ENCODE measurements at places on chromosomes 12 and 14. TPM values are rescaled to one million over a fixed set of nuclear protein-coding genes. Genes with fewer than 3 reads are reported as not detected.
A peak's percentile ranks its signal among the peaks of the same experiment; 100 is the strongest.

DNA sequence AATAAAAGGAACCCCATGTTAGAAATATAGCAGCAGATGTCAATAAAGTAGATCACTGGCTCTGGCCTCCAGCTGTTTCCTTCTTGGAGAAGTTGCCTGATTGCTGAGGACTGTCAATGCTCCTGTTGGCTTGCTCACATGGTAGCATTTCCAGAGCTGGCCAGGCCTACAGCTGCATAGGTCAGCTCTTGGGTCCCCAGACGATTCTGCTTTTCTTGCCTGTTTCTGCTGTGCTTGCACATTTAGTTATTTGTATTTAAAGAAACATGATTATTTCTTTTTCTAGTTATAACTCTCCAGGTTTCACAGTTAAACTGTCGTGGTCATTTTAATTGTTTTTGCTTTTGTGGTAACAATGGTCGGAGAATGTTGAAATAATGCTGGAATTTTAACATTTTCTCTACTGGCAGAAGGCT lies 7.2 kb downstream of the NAV3 start:
- no peak for DNase-seq

GRCh38 chr12:1289371-1290155 lies 298.5 kb downstream of the ERC1 start:
- no peak for DNase-seq

DNA sequence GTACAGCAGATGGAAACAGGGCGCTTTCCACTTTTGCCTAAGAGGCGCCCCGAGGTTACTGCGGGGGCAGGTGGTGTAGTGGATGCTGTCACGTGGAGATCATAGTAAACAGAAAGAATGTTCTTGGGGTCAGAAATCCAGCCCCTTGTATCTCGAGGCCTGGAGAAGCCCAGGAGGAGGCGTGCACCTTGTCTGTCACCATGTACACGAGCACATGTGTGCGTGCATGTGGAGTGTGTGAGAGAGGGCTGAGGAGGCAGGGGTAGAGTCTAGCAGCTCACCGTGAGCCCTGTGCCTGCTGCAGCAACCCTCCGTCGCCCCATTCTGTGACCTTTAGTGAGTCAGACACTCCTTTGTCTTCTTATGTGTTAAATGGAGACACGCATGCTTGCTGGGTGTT lies 59.0 kb downstream of the CACNA1C start:
- DNase-seq = no peak

GRCh38 chr12:31317471-31318395 lies 8.2 kb downstream of the SINHCAF start:
- DNase-seq = peak; percentile 22

- DNase-seq = no peak
These were observed 88.8 kb downstream of the SINHCAF start for GRCh38 chr12:31236998-31237637.

GRCh38 chr14:75835156-75835725 lies 146.6 kb downstream of the TGFB3 start:
- no peak for DNase-seq

DNA sequence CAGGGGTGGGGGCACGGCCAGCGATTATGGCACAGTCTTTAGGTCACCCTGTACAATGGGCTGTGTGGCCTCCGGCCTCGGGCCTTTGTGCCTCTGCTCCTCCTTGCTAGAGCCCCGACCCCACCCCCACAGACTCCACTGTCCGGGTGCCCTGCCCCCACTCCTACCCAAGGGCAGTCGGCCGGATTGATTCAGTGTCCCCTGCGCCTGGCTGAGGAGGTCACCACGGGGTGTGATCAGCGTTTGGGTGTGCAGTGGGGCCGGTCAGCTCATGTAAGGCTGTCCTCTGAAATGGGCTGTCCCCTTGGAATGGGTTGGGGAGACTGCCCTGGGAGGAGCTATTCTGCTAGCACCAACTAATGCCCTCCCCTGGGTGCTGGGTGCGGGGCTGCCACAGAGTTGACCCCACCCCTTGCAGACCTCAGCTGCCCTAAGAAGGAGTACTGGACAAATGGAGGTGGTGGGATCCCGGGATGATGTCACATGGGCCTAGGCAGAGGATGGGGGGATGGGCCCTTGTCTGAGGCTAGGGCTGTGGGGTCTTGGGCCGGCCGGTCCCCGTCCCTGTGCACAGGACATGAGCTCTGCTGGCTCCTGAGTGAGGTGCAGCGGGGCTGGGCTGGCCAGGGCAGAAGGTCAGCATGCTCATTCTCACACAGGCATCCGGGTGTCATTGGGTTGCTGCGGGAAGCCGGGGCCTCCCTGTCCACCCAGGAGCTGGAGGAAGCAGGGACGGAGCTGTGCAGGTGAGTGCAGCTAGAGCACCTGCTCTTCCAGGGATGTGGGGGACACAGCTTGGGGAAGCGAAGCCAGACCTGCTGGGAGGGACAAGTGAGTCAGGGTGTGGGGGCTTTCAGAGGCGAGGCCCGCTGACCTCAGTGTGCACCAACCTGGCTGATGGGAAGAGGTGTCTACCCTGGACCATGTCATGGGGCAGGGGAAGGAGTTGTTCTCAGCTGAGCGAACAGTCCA lies 23.4 kb downstream of the ASPG start:
- DNase-seq = no peak

GRCh38 chr14:77883131-77883846 lies 83.4 kb downstream of the ADCK1 start:
- DNase-seq = no peak

DNA sequence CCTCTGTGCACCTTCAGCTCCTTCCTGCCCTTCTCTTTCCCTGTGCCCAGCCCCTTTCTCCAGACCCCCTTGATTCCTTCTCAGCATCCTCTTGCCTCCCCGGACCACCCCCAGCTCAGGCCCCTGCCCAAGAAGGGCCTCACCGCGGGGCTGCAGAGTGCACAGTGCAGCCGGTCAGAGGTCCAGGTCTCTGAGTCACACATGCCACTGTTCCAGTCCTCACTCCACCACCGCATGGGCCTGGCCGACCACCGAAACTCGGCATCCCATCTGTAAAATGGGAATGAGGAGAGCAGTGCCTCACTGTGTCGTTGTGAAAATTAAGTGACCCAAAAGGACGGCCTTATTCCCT lies 13.3 kb downstream of the BDKRB1 start:
- DNase-seq = no peak

The RPL10L gene
- total RNA-seq = not detected

- no peak for DNase-seq
These were observed 144.1 kb upstream of the AMIGO2 start for GRCh38 chr12:47223848-47224213.

DNA sequence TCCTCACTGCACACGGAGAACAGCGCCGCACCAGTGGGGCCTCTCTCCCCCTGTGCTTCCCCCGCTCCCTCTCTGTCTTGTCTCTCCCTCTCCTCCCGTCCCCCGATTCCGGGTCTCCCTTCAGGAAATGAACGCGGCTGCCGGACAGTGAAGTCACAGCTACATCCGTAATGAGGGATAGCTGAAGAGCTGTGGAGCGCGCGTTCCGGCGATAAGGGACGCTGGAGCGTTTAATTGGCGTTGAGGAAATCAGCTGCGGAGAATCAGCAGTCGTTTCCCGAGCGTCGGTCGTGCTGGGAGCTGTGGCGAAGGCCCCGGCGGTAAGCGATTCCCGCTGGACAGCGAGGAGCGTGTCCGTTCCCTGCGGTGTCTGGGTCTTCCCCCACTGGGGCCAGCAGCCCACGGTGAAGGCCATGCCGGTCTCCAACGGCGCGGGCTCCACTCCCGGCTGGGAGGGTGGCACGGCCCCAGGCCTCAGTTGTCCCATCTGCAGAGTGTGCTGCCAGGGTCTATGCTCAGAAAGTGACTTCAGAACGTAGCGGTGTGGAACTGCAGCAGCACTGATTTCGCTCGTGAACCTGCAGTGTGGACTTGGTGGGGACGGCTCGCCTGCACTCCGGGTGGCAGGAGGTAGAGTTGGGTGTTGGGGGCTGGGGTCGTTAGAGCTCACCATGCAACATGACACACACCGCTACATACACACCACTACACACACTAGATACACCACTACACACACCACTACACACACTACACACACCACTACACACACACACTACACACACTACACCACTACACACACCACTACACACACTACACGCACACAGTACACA lies 10.9 kb downstream of the NOC4L start:
- DNase-seq = no peak

- DNase-seq = no peak
These were observed 134.6 kb upstream of the EVL start for GRCh38 chr14:99930420-99931274.

The ADCY4 gene
- 0.77 TPM for total RNA-seq

GRCh38 chr12:66863276-66863675 lies 184.4 kb upstream of the GRIP1 start:
- DNase-seq = peak; percentile 65

The GPR135 gene
- total RNA-seq = 0.26 TPM

- peak; percentile 5 for DNase-seq
These were observed 7.5 kb downstream of the HOXC4 start for GRCh38 chr12:54060975-54061778.

DNA sequence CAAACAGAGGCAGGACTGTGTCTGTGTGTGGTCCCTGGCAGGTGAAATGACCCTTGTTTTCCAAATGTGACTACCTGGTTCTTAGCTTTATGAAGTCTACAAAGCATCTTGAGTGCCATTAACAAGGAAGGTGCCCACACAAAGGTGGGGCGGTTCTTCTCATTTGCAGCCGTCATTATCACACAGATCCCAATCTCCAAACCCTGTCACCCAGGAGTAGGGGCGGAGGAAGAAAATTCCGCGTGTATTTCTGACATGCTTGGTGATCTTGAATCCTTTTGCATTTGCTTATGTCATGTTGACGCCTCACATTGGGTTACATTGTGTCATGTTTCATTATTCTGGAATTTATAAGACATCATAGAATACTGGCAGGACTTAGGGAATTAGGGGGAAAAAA lies 277.3 kb downstream of the VRK1 start:
- no peak for DNase-seq

- no peak for DNase-seq
These were observed 224.9 kb downstream of the NPAS3 start for GRCh38 chr14:33163600-33163999.

DNA sequence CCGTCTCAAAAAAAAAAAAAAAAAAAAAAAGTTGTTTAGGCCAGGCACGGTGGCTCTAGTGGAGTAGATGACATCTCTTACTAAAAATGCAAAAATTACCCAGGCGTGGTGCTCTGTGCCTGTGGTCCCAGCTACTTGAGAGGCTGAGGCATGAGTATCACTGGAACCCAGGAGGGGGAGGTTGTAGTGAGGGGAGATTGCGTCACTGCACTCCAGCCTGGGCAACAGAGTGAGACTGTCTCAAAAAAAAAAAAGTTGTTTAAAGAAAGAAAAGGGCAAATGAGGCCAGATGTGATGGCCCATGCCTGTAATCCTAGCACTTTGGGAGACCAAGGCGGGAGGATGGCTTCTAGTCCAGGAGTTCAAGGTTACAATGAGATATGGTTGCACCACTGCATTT lies 36.6 kb upstream of the SPPL3 start:
- no peak for DNase-seq

- DNase-seq = no peak
These were observed 238.2 kb upstream of the AVPR1A start for GRCh38 chr12:63389211-63389610.

The FBXO34 gene
- total RNA-seq = 29.5 TPM

GRCh38 chr12:76936275-76937193 lies 57.7 kb upstream of the CSRP2 start:
- no peak for DNase-seq

- DNase-seq = no peak
These were observed 12.9 kb upstream of the FAM181A start for GRCh38 chr14:93914278-93914677.

DNA sequence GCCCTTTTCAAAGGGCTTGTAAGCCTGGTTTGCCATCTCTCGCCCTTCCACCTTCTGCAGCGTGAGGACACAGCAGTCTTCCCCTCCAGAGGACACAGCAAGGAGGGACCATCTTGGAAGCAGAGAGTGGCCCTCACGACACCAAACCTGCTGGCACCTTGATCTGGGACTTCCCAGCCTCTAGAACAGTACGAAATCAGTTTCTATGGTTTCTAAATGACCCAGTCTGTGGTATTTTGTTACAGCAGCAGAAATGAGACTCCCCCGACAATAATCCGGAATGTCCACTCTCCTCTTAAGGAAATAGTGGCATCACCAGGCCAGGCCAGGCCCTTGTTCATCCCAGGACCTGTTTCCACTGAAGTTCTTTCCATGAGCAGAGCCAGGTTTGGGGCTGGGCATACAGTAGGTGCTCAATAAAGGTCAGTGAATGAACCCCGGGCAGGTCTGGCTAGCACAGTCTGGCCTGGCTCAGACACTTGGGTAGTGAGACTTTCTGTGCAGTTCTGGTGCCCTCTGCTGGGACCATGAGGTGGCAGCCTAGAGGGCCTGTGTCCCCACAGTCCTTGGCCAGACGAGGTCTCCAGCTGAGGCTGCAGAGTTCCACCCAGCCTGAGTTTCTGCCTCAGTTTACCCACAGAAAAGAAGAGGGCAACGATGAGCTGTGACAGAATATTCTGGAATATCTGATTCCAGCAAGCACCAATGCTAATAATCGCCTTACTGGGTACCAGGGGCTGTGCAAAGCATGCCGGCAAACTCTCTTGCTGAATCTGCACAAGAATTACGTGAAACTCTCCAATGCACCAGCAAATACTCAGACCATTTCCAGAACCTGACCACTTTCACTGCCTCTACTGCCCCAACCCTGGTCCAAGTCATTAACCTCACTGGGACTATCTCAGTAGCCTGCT lies 14.0 kb downstream of the ABCB9 start:
- DNase-seq = peak; percentile 64

The COX8C gene
- total RNA-seq = not detected

DNA sequence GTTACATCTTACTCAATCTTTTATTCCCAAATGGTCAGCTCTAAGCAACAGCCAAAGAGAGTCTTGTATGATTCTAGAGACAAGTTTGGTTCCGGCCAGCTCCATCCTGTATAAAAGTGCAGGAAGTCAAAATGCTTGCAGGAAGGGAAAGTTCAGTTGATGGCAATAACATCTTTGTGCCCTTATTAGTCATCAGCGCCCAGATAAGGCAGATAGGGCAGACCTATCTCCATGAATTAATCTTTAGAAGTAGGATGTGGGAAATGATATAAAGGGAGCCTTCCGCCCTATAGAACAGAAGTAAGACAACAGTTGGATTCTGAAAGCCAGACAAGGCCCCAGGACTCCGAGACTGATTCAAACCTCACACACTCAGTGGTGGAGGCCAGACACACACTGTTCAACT lies 6.4 kb downstream of the GNS start:
- no peak for DNase-seq

DNA sequence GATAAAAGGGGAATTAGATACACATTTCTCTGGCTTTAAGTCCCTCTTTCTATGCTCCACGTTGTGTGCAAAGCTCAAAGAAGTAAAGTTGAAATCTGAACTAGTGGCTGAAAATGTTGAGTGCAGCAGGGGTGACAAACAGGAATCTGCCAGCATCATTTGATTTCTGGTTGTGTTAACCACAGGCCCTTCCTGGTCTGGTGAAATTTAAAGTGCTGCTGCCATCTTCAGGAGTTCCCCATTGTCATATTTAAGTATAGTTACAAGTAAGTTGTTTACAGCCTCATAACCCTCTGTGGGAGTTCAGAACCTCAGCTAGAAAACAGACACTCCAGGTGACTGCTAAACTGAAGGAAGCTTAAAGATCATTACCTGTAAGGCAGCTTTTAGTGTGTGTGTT lies 90.9 kb upstream of the CCDC196 start:
- DNase-seq = peak; percentile 40

The AQP6 gene
- total RNA-seq = not detected

The WDR20 gene
- total RNA-seq = 18.9 TPM
